ENCODE measurements at places on chromosomes 5 and 9. TPM values are rescaled to one million over a fixed set of nuclear protein-coding genes. Genes with fewer than 3 reads are reported as not detected.

DNA sequence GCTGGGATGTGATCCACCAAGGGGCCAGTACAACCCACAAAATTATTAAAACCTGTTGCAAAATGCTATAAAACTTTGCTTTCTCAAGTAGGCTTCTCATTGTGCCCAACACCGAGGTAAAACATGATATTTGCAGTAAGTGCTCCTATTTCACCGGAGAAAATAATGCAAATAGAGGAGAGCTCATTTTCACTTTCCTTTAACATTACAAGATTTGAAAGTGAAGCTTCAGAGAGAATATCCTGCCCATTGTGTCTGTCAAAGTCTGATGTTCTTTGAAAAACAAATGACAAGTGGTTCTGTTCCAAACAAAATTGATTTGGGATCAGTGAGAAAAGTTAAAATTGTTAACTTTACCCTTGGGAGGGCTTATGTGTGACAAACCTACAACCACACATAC, 287.1 kb downstream of the KCNN2 start:
- no peak for DNase-seq

DNA sequence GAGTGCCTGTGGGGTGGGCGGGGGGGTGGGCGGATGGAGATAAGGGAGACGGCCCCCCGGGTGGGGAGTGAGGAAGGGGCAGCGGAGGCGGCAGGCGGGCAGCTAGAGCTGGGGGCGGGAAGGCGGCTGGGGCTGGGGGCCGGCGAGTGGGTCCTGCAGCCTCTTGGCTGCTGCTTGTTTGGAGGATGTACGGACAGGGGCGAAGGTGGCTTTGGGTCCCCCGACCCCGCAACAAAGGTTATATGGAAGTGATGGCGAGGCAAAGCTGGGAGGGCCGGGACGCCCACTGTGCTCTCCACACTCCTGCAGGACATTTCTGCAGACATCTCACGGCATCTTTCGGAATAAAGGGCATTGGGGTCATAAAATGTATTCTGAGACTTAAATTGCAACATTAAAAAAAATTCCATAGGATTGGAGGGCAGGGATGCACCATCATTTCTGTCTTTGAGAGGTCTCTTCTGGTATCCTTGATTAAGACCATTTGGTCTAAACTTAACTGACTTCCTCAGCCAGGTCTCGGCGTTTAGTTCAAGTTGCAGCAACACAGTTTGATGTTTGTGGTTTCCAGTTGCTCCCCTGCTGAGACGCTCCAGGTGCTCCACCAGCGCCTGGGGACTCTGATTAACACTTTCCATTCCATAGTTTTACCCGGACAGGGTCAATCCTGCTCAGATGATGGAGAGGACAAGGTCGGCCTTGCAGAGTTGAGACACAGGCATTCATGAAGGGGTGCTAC, 101.6 kb upstream of the SSBP2 start:
- DNase-seq = peak; percentile 86

DNA sequence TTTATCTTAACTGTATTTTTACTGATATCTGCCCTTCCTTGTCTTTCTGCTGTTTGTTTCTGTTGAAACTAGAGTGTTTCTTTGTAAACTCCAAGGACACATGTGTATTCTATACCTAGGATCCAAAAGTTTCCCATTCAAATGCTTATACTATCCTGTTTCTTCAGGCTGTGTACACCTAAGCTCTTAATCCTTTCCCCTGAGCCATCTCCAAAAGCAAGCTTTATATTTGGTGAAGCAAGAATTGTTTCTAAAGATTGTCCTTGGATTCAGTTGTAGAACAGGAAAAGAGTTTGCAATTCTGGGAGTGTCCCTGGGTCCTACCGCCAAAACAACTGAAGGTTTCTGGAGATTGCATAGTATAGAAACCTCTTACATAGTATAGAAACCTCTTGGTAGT, 65.9 kb downstream of the CWC27 start:
- no peak for DNase-seq

- no peak for DNase-seq
Observed at GRCh38 chr5:116738615-116739261, 164.1 kb upstream of the SEMA6A start.

DNA sequence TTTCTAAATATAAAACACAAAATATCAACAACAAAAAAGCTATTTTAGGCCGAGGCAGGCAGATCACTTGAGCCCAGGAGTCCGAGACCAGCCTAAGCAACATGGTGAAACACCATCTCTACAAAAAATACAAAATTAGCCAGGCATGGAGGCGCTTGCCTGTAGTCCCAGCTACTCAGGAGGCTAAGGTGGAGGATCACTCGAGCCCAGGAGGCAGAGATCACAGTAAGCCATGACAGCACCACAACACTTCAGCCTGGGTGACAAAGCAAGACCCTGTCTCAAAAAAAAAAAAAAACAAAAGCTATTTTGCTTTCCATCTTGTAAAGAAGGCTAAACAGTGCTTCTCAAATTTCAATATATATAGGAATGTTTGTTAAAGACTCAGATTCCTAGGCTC, 11.3 kb downstream of the C5orf15 start:
- no peak for DNase-seq

GRCh38 chr5:73117088-73117740, 3.2 kb upstream of the TMEM171 start:
- DNase-seq = no peak

Gene GRIN3A
- total RNA-seq = 0.03 TPM
